NT2/D1 (cell line): ENCODE measurements at places on chromosomes 4 and X.

DNA sequence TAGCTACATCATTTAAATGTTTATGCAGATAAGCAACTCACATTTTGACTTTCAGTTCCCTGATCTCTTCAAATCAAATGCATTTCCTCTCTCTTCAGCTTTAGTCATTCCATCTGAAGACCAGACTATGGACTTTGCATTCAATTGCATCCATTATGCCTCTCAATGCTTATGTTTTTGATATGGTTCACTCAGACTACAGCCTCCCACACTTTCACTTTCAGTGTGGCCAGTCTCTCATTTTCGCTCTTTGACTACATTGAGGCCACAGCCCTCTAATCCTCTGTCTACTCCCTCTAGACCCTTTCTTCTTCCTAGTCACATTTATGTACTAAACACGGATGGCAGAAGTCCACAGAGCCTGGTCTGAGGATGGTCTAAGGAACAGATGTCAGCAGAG lies 24.5 kb upstream of the VEGFC start:
- DNase-seq, result no peak

DNA sequence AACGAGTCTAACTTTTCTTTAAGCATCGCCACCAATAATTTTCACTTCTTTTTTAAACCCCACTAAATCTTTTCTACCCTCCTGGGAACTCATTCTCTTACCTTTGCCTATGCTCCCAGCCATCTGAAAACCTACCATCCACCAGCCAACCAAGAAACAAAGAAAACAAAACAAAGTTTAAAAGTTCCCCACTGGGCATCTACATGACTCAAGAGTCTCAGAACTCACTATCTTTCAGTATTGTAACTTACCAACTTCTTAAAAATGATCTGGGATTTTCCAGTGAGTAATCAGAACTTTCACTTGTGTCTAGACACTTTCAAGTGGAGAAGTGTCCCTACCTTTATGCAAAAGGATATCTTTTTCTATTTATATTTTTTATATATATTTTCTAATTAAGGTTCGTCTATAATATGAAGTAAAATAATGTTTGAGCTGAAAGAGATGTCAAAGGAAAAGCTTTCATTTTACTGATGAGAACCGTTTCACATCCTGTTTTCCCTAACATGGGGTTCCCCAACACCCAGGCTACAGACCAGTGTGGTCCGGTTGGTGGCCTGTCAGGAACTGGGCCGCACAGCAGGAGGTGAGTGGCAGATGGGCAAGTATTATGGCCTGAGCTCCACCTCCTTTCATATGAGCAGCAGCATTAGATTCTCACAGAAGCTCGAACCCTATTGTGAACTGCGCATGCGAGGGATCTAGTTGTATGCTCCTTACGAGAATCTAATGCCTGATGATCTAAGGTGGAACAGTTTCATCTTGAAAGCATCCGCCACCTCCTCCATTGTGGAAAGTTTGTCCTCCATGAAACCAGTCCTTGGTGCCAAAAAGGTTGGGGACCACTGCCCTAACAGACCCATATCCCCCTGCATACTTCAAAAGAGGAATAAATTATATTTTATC lies 9.8 kb upstream of the TIGD2 start:
- DNase-seq, result no peak

- DNase-seq, result no peak
These were observed 800 bp downstream of the KDM5C start for GRCh38 chrX:53223955-53224859.

- DNase-seq, result no peak
These were observed 34.6 kb downstream of the MED14 start for GRCh38 chrX:40700640-40701342.

DNA sequence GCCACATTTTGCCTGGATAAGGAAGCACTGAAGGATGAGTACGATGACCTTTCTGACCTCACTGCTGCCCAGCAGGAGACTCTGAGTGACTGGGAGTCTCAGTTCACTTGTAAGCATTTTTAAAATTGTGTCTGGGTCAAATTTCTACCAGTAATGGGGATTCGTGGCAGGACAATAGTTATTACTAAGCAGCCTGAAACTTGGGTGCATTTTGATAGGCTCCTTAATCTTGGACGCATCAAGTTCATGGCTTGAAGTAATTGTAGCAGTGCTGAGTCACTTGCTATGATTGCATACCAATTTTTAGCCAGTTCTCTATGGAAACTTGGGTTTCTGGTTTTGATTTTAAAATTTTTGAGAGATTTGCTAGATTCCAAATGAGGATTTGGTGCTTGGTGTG lies 4.3 kb downstream of the PGRMC1 start:
- DNase-seq, result no peak

DNA sequence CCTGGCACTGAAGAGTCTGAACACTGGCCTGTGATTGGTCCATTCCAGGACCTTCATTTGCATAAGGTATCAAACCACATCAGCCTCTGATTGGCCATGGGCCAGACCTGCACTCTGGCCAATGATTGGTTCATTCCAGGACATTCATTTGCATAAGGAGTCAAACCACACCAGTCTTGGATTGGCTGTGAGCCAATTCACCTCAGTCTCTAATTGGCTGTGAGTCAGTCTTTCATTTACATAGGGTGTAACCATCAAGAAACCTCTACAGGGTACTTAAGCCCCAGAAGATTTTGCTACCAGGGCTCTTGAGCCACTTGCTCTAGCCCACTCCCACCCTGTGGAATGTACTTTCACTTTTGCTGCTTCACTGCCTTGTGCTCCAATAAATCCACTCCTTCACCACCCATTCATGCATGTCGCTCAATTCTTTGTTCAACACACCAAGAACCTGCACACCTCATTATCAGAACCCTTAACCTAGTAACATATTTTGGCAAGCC lies 14.2 kb upstream of the HERC5 start:
- no peak for DNase-seq

DNA sequence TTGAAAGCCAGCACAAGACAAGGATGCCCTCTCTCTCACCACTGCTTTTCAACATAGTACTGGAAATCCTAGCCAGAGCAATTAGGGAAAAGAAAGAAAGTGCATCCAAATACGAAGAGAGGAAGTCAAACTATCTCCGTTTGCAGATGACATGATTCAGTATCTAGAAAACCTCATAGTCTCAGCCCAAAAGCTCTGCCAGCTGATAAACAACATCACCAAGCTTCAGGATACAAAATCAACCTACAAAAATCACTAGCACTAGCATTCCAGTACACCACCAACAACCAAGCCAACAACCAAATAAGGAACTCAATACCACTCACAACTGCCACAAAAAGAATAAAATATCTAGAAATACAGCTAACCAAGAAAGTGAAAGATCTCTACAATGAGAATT lies 38.6 kb downstream of the COX7B2 start:
- DNase-seq, result no peak

- no peak for DNase-seq
These were observed 48.4 kb downstream of the ARHGAP10 start for GRCh38 chr4:147780137-147780777.

GRCh38 chrX:73481521-73481920 lies 34.7 kb downstream of the CDX4 start:
- no peak for DNase-seq

GRCh38 chrX:150257353-150258175 lies 105.6 kb upstream of the MAMLD1 start:
- DNase-seq, result no peak

- no peak for DNase-seq
These were observed 61.9 kb upstream of the MTM1 start for GRCh38 chrX:150506486-150506885.

GRCh38 chr4:118839221-118839927 lies 3.4 kb upstream of the SEC24D start:
- no peak for DNase-seq
